T-cell (primary cell): ENCODE measurements at places on chromosomes 4 and X. TPM values are rescaled to one million over a fixed set of nuclear protein-coding genes. Genes with fewer than 3 reads are reported as not detected.

P2RY10 gene
- 70.1 TPM for total RNA-seq

IQCM gene
- total RNA-seq, result not detected

HSD17B11 gene
- 57.7 TPM for total RNA-seq

RIPPLY1 gene
- total RNA-seq, result not detected

TMSB15C gene
- 2.1 TPM for total RNA-seq

DNA sequence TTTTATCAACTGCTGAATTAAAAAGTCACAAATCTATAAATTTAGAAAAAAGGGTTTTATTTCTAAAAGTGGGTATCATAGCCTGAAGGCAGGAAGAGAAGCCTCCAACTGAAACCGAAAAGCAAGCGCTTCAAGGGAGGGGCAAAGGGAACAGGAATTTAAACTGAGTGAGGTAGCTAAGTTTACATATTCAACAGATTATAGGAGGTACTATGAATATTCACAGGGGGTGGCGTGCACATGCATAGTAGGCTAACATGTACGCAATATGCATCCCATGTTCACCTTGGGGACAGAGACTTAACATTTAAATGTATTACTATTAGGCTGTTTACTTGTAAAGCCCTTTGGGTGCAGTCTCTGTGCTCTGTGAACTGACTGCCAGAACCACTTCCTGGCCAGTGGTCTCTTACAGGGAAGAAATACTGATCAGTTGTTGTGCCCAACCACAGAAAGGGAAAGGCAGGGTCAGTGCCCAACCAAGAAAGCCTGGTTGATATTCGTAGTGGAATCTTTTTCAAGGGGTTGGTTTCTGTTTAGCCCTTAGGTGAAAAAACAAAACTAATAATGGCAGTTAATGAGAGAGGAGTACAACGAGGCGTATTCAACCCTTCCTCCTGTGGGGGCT is 168.7 kb upstream of the GALNTL6 start:
- DNase-seq, result no peak

GRCh38 chr4:48290146-48290772 is 20.6 kb upstream of the TEC start:
- DNase-seq, result no peak

DNA sequence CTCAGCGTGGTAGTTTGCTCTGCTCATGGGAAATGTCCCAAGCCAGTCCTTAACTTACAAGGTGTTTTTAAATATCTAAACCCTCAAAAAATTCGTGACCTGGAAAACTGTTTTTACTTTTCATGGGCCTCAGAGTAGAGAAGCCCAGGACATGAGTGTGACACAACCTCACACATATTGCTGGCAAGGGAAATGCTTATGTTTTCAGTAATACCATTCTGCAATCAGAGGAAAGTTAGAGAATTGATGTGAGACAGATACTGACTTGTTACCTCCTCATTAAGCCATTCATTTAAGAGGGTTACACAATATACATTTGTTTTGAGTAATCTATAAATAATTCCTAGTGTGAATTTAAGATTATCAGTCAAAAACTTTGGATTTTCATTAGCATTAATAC is 209.5 kb downstream of the ARHGAP10 start:
- no peak for DNase-seq

- no peak for DNase-seq
Measured at GRCh38 chr4:577499-578450, 1.7 kb upstream of the TMEM271 start.

- DNase-seq, result no peak
Measured at GRCh38 chr4:10743357-10743756, 58.8 kb upstream of the CLNK start.

DNA sequence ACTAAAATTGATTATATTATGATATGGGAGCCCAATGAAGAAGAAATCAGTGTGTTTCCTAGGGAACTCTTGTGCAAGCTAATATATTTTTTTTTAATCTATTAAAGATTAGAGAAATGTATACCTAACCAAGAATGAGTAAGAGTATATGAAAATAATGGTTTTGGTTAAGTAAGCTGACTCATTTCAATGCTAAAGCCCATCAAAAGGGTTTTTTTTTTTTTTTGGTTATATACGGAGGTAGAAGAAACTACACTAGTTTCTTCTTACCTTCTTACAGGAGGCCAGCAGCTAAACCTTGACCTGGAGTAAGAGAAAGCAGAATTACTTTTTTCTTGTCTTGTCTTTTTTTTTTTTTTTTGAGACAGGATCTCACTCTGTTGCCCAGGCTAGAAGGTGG is 27.5 kb downstream of the RUFY3 start:
- no peak for DNase-seq

GRCh38 chr4:62460329-62460728 is 1260.2 kb downstream of the ADGRL3 start:
- DNase-seq, result no peak

DNA sequence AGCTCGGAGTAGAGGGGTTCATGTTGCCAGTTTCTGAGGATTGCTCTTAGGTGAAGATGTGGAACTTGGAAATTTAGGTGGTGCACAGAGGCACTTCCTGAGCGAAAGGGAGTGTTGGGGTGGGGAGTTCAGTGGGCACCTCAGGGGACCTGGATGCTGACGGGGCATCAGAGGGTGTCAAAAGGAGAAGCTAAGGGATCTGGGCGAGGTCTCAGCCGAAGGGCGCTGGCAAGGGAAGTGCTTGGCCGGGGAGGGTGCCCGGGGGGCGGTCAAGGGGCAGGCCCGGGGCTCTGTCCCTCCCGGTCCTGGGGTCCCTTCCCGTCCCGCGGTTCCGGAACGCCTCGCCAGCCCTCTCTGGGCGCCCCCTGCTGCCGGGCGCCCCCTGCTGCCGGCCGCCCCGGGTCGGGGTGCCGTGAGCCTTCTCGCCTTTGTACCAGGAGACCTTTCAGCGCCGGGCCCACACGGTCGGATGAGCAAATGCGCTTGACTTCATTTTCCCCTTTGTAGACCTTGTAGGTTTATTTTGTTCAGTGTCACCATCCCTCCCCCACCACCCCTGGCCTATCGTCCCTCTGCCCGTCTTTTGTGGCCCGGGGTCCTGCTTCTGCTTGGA is 3.0 kb upstream of the PHOX2B start:
- no peak for DNase-seq
